ENCODE measurements at places on chromosomes 3 and 15.

GRCh38 chr15:74035121-74036017 is 40.9 kb downstream of the PML start:
- DNase-seq = no peak

DNA sequence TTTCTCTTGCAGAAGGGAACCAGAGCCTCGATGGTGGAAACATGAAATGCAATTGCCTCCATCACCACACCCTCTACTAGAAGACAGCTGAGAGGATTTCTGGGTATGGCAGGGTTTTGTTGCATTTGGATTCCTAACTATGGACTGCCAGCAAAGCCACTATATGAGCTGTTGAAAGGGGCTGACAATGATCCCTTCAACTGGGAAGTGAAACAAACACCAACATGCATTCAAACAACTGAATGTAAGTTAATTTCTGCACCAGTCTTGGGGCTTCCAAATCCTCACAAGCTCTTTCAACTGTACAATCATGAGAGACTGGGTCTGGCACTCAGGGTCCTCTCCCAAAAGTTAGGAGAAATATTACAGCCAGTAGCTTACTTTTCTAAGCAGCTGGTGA is 116.7 kb upstream of the PLCL2 start:
- no peak for DNase-seq

DNA sequence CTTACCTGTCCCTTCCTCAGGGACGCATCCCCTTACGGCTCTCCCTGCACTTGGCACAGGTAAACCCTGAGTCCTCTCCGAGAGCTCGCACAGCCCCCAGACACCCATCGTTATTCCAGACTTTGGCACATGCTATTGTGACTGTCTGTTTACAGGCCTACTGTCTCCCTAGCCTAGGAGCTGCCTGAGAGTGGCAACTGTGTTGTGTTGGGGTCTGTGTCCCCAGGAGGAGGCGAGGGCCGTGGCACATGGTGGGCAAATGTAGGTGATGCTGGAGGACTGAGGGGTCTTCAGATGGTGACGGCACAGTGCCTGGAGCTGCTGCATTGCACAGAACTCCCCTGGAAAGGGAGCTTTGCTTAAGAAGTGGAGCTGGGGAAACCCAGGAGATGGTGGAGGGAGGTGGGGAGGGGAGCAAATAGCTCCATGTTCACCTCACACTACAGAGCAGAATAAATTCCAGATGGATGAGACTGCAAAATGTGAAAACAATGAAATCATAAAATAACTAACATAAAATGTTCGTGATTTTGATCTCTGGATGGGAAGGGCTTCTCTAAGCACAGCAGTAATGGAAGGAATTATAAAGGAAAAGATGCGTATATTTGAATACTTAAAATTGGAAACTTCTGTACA is 96.5 kb downstream of the SMAD6 start:
- peak; percentile 88 for DNase-seq

- DNase-seq = no peak
Observed at GRCh38 chr3:80158332-80158731, 390.5 kb upstream of the ROBO1 start.

DNA sequence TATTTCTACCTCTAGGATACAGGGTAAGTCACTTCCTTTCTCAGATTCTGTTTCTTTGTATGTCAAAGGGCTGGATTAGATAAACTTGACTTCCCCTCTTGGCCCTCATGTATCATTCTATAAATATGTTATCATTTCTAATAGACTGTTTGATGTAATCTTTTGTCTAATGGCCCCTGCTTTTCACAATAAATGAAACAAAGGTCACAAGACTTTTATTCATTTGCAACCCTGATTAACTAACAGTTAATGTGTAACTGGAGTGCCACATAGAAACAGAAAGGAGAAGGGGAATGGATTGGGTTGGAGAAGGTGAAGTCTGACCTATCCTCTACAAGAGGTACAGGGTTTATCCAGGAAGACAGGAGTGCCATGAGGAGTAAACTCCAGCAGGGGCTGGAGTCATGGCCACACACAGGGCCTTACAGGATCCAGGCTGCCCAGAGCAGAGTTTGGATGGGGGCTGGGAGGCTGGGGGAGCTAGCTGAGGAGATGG is 8.0 kb upstream of the B3GNT5 start:
- no peak for DNase-seq

GRCh38 chr3:176714034-176714433 is 483.2 kb downstream of the TBL1XR1 start:
- DNase-seq = no peak

DNA sequence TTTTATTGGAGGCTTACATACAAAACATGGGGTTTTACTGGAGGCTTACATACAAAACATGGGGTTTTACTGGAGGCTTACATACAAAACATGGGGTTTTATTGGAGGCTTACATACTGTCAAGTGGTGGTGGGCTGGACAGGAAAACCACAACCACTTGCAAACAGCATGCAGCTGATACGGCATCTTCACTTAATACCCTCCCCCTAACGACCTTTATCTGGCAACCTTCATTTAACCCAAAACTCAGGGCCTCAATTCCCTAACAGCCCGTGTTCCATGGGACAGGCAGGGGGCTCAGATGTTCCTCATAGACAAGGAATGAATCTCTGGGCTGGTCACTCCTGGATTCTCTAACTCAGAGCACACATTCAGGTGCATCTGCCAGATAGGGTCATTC is 137.1 kb downstream of the CD47 start:
- no peak for DNase-seq

Measured in fibroblast of skin of scalp (primary cell).